Activated naive CD4-positive, alpha-beta T cell treated with Interleukin-2 at 50 U/mL for 16 hours (primary cell): ENCODE measurements at places on chromosomes 3 and 15.

GRCh38 chr3:16112910-16113504, 61.5 kb upstream of the GALNT15 start:
- DNase-seq, result no peak

DNA sequence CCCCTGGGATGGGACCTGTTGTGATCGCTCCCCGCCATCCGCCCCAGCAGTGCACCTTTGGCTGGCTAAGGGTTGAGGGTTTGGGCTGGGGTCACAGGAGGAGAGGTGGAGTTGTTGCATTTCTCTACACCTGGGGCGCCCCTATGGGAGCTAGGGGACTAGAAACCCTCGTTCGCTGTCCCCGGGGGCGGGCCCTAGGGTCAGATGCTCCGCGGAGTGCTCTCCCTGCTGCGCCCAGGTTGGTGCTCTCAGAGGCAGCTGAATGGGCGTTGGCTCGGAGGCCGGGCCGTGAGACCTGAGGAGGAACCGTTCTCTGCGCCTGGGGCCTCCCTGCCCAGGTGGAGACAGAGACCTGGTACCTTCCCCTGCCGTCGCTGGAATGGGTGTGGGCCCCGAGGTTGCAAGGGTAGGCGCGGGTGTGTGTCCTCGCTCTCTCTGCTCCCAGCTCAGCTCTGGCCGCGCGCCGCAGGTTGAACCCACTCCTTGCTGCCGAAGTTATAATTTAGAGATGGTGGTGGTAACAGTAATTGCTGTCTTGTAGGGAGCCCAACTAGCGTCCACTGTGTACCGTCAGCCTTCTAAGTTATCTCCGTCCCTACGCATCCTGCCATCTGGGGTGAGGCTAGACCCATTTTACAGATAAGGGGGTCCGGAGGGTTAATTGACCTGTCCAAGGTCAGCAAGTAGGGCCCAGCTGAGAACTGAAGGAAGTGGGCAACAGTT, 965 bp downstream of the FLNB start:
- peak; percentile 37 for DNase-seq

GRCh38 chr15:47265686-47266085, 451.6 kb upstream of the SEMA6D start:
- DNase-seq, result no peak

DNA sequence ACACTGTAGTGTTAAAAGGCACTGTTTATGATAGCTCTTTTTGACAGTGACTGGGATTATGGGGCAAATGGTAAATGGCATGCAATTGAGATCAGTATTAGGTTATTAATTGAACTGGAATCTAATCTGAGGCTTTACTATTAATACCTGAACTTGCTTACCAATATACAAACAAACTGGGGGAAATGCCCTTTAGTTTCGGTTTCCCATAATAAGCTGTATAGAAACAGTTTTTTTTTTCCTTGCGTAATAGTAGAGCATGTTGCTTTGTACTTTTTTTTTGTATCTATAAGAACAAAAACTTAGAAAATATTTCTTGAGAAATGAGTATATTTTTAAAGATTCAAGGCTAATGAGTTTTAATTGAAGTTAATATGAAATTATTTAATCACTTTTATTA, 95.0 kb downstream of the FNDC3B start:
- no peak for DNase-seq

DNA sequence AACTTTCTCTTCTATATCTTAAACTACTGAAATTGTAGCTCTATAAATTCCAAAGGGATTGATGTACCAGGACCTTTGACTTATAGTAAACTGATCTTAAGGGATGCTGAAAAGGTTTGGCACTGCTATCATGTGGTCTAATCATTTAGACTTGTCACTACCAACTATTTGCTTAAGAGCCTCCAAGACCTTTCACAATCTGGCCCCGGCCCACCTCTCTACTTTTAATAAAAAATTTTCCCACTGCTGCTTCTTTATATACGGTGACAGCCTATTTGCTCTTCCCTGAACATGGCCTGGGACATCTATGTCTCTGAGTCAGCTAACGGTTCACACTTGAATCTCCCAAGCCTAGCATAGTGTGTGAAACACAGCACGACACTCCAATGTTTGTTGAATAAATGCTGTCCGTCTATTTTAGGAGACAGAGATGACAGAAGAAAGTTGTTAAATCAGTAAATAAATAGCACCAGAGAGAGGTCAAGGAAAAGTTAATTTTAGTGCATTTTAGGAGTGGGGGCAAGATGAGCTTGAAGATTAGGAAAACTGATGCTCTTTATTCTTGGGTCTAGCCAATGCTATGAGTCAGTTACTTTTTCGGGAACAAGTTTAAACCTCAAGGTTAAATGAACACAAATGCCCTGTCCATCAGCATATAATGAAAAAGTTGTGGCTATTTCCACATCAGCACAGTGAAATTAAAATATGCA, 212.9 kb downstream of the TIGIT start:
- DNase-seq, result no peak

GRCh38 chr3:130341882-130342281, 3.6 kb upstream of the COL6A5 start:
- no peak for DNase-seq

DNA sequence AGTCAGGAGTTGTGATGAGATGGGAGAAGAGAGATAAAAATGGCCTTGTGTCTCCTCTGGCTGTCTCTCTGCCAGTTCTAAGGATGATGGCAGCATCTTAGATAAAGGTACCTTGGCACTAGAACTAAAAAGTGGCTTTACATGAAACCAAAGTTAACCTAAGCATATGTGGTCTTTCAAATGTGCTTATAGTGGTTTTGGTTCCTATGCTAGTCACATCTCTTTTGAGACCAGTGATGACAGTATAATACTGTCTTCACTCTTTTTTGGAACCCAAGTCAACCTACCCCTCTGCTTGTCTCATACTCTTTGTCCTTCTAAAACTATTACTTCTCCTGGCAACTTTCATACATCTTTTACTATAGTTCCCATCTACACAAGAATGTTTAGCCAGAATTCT, 142.2 kb upstream of the SATB1 start:
- DNase-seq, result no peak

DNA sequence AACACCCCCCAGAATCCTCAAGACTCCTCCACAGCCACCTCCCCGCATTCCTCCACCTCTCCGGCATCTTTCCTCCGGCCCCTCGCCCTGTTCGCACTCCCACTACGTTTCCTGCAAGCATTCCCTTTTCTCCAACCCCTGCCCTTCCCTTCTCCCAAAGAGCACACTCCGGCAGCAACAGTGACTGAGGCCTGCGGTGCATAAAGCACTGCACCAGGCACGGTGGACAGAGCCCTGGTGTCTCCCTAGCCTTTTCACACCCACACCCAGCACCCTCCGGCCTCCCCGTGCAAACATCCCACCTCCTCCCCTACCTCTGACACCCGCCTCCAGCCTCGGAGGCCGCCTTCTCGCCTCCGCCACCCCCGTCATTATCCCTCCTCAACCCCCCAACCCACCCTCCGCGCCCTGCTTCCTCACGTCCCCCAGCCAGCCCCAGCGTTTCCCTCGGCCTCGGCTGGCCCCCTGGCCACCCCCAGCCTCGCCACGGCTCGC, 577 bp downstream of the ZNF148 start:
- peak; percentile 41 for DNase-seq

GRCh38 chr3:152943645-152944044, 108.7 kb downstream of the P2RY1 start:
- DNase-seq, result no peak

DNA sequence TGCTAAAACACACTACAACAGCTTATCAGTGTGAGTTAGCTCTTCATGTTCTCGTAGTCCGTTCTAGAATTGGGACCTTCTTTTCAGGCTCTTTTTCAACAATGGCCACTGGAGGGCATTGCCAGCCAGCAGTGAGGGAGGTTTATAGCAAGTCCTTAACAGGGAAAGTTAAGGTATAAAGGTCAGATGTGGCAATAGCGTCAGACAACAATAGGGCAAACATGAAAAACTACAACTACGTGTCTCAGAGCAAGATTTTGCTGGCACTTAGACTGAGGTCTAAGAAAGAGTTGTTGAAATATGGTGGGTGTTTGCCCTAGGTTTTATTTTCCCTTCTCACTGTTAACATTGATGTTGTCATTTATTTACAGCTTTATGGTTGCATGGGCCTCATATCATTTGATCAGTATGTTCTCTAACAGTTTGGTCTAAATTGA, 161.4 kb downstream of the GMNC start:
- DNase-seq, result no peak

DNA sequence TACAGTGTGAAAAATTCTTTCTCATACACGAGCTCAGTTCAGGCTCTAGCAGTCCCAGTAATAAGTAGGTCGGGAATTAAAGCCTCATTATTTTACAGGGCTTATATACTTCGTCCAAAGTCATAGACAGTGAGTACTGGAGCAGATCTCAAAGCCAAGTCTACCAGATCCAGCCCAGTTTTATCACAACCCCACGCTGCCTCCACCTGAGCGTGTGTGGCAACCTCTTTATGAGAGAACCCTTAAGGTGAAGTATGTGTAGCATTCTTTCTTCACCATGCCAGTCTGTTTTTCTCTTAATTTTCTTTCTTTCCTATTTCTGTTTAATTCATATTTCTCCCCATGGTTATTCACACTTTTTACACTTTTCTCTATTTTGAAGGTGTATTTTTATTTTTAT, 574.6 kb upstream of the ARPP21 start:
- DNase-seq, result no peak

GRCh38 chr3:28556195-28556594, 207.6 kb upstream of the AZI2 start:
- no peak for DNase-seq

GRCh38 chr3:155846119-155846518, 8.1 kb downstream of the SLC33A1 start:
- DNase-seq, result no peak

DNA sequence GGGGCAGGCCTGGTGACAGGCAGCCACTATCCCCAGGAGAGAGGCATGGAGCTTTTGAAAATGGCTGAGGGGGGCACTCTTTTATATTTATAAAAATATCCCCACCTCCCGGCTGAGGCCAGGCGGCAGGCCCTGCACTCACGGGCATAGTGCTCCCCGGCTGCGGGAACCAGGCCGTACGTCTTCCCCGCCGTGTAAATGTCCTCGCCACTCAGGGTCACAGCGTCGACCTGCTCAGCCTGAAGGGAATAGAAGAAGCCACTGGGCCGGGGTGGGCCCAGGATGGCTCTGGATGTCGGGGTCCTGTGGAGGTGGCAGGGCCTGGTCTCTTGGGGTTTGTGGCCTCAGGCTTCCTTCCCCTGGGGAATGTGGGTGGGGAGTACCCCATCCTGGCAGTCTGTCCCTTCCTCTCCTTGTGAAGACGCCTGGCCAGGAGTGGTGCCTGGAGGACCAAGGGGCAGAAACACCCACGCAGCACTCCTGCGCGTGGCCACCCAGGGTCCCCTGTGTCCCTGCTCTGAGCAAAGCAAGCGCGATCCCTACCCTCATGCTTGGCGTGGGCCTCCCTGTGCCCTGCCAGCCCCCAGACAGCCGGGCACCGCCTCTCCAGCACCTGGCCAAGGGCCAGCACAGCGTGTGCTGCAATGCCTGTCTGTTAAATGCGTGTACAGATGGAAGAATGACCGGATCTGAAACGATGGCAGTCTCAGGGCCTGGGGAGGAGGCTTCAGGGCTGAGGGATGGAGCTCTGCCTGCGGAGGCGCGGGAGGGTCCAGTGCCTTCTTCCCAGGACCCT, 18.9 kb downstream of the MELTF start:
- DNase-seq, result no peak

DNA sequence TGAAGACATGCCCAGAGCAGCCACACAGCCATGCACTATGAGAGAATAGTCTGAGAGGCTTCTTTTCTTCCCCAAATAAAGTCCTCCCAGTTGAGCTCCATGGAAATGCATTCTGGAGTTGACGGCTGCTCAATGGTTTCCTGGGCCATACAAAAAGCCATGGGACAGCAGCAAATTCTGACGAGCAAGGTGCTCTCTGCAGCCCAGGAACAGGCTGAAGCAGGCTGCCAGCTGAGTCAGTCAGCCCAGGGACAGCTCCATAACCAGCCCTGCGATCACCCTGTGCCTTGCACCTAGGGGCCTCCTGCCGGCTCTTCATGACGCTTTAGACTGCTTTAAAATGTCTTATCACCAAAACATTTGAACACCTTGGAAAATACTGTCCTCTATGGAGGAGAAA, 256.3 kb upstream of the CHRNA7 start:
- DNase-seq, result no peak

DNA sequence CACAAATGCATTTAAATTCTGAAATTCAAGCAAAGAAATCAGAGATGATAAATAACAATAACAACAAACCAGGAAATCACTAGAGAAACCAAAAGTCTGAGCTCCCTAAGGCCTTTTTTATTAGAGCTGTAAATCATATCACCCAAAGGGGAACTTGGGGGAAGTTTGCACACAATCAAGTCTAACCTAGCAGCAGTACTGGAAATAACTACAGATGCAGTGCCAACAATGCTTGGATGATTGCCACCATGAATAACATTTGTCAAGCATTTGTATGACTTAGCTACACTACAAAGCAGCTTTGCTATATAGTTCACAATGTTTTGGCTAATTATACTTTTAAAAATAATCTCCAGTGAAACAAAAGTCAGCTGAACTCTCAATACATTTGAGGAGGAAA, 27.8 kb downstream of the SHQ1 start:
- DNase-seq, result no peak

GRCh38 chr15:90799639-90800170, 68.7 kb upstream of the FURIN start:
- DNase-seq, result no peak
